ENCODE measurements at places on chromosomes 2 and 18.

DNA sequence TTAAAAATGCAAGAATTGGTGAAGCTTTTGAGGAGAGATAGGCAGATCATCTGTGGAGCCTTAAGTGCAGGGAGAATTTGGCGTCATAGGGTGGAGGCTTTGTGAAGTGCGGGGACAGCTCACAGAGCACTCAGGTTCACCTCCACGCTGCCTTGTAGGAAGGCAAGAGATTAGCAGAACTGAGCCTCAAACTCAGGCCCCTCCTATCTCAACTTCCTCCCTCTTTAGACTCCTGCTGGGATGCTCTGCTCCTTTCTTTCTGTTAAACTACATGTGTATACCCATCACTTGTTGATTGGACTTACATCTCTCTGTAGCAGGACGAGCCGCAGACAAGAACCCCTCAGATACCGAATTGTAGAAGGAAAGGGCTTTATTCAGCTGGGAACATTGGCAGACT lies 422.2 kb downstream of the SETBP1 start:
- DNase-seq = no peak

- DNase-seq = no peak
Observed at GRCh38 chr18:9742524-9743131, 34.5 kb downstream of the RAB31 start.

GRCh38 chr2:185502351-185502750 lies 236.3 kb upstream of the FSIP2 start:
- DNase-seq = no peak

- DNase-seq = no peak
Observed at GRCh38 chr2:3585261-3586109, 9.4 kb upstream of the COLEC11 start.

DNA sequence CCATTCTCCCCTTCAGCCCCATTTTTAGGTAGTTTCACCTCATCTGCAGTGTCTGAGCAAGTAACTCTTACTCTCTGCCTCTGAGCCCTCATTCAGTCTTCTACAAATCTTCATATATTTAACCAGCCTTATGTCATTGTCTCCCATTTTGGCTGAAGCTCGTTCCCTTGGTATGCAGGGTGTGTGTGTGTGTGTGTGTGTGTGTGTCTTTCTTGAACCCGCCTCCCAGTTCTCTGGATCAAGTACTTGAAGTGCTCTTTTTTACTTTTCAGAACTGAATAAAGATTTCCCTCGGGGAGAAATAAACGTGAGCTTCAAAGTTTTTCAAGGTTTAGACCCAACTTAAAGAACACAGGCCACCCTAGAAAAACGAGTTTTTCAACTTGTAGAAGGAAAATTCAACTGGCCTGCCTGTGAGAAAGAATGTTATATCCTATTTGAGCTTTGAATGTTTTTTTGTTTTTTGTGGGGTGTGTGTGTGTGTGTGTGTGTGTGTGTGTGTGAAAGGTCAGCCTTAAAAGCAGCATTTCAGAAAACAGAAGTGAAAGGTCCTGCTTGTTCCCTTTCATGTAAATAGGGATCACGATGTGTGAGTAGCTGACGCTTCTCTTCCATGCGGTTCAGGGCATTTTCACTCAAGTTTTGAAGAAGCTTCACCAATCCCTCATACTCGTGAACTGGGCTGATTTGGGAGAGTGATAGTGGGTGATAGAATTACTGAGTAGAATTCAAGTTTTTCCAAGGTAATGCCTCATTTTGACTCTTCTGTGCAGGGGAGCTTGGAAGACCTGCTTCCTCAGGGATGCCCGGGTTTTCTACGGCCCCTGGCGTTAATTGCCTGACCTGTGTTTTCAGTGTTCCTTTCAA lies 50.6 kb upstream of the EML6 start:
- DNase-seq = peak; percentile 84
